ENCODE measurements at places on chromosomes 7 and 10.

GRCh38 chr7:117171106-117171505 is 151.8 kb downstream of the WNT2 start:
- H3K36me3 ChIP-seq = no peaks in the 10 kb centered on the region
- H3K4me3 ChIP-seq = no peak overlapping the region
- H3K27ac ChIP-seq = no peak overlapping the region
- DNase-seq = no peak
- H3K27me3 ChIP-seq = no peaks in the 10 kb centered on the region

DNA sequence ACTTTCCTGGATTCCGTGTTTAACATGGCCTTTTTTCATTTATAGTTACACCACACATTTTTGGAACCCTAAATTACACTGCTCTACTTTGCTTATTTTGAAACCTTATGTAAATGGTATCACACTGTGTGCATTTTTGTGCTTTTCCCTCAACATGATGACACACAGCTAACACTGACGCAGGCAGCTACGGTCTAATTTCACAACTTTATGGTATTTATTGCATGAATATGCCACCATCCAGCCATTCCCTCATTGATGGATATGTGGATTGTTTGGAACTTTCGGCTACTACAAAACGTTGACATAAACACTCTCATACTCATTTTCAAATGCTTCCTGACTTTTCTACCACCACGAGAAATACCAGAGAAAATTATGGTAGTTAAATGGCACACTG is 6.9 kb downstream of the PAPOLB start:
- H3K4me3 ChIP-seq = no peak overlapping the region
- no peaks in the 10 kb centered on the region for H3K36me3 ChIP-seq
- no peaks in the 10 kb centered on the region for H3K4me1 ChIP-seq
- no peak for DNase-seq

GRCh38 chr10:132449811-132450181 is 52.8 kb downstream of the PWWP2B start:
- H3K4me1 ChIP-seq = peaks cover 12% of the 10 kb centered on the region
- H3K27me3 ChIP-seq = no peaks in the 10 kb centered on the region
- peak; percentile 61 for DNase-seq
- no peak overlapping the region for H3K27ac ChIP-seq
- H3K4me3 ChIP-seq = no peak overlapping the region

DNA sequence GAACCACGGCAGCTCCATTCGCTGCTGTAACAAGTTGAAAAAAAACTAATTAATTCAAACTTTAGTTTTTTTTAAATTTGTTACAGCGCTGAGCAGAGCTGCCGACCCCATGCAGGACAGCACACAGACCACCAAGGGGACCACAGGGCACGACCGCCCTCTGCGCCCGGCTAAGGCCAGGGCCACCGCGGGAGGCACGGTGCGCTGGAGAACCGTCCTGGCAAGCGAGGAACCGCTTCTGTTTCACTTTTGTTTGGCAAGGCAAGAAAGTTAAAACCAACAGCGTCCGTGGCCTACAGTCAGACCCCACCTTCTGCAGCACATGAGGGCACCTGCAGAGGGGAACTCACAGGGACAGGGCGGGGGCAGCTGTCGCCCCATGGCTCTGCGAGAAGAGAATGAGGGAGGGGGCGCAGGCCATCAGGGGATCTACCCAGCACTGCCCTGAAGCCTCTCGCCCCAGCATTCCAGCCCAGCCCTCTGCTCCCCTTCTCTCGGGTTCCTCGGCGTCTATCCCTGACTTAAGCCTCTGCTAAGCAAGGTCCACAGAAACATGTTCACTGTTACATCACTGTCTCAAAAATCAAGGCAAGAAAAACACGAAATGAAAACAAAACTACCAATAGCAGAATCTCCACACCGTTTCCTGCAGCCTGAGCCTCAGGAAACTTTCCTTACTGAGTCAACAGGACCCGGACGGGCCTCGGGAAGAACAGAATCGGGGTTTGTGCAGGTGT is 204.4 kb downstream of the DIP2C start:
- no peaks in the 10 kb centered on the region for H3K36me3 ChIP-seq
- H3K27ac ChIP-seq = peak overlapping the region; percentile 75
- H3K4me1 ChIP-seq = peaks cover 57% of the 10 kb centered on the region
- no peaks in the 10 kb centered on the region for H3K27me3 ChIP-seq
- peak overlapping the region; percentile 73 for H3K4me3 ChIP-seq

All from psoas muscle (tissue), 8 donors.